ENCODE measurements at places on chromosomes 11 and 22.

DNA sequence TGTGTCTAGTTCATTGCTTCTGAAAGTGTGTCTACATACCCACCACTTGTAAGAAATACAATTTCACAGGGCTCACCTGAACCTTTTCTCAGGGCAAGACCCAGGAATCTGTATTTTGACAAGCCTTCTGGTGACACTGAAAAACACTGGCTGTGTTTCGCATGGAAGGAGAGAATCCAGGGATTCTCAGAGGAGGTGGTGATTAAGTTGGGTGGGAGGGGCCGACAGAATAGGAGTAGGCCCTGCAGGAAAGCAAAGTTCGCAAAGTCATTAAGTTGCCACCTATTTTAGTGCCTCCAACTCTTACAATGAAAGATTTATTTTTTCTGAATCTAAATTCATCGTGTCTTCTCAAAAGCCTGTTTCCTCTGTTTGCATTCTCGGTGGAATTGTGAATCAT lies 186.8 kb downstream of the FAT3 start:
- no peaks in the 10 kb centered on the region for H3K4me1 ChIP-seq
- H3K4me3 ChIP-seq = no peak overlapping the region
- H3K36me3 ChIP-seq = no peaks in the 10 kb centered on the region
- DNase-seq = no peak
- no peak overlapping the region for H3K27ac ChIP-seq
- H3K27me3 ChIP-seq = no peaks in the 10 kb centered on the region

DNA sequence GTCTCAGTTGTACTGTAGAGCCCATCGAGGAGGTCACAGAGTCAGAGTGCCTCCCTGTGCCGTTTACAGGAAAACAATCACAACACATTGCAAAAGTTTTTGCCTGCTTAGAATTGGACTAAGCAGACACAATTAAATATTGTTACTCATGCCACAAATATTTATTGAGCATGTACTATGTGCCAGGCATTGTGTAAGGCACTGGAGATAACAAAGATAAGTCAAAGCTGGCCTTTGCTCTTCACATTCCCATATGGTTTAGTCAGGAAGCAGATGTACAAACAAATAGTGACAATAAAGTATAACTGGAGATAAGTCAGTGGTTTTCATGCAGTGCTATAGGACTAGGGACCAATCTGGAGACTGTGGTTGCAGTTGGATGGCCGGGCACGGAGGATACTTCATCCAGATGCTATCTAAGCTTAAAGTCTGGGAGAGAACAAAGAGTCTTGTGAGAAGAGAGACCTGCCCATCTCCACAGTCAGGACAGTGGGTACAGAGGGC lies 550.7 kb downstream of the INSC start:
- peaks cover 12% of the 10 kb centered on the region for H3K27me3 ChIP-seq
- no peak overlapping the region for H3K4me3 ChIP-seq
- H3K4me1 ChIP-seq = no peaks in the 10 kb centered on the region
- H3K36me3 ChIP-seq = no peaks in the 10 kb centered on the region
- DNase-seq = no peak

DNA sequence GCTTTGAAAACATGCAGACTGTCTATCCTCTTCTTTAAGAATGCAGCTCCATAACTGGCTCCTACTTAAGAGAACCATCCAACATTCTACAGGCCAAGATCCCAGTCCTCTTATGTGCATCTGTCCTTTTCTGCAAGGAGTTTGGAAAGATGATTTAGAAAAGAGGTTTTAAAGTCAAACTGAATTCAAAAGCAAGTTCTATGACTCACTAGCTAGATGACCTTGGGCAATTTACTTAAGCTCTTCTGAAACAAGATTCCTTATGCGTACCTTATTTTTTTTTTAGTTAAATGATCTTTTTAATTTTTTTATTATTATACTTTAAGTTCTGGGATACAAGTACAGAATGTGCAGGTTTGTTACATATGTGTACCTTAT lies 29.2 kb downstream of the GUCY1A2 start:
- H3K27me3 ChIP-seq = no peaks in the 10 kb centered on the region
- H3K36me3 ChIP-seq = no peaks in the 10 kb centered on the region

GRCh38 chr11:130899106-130899505 lies 17.2 kb downstream of the SNX19 start:
- no peak overlapping the region for H3K27ac ChIP-seq
- no peak for DNase-seq
- peaks cover 19% of the 10 kb centered on the region for H3K36me3 ChIP-seq
- H3K27me3 ChIP-seq = no peaks in the 10 kb centered on the region
- no peak overlapping the region for H3K4me3 ChIP-seq
- peaks cover 19% of the 10 kb centered on the region for H3K4me1 ChIP-seq

DNA sequence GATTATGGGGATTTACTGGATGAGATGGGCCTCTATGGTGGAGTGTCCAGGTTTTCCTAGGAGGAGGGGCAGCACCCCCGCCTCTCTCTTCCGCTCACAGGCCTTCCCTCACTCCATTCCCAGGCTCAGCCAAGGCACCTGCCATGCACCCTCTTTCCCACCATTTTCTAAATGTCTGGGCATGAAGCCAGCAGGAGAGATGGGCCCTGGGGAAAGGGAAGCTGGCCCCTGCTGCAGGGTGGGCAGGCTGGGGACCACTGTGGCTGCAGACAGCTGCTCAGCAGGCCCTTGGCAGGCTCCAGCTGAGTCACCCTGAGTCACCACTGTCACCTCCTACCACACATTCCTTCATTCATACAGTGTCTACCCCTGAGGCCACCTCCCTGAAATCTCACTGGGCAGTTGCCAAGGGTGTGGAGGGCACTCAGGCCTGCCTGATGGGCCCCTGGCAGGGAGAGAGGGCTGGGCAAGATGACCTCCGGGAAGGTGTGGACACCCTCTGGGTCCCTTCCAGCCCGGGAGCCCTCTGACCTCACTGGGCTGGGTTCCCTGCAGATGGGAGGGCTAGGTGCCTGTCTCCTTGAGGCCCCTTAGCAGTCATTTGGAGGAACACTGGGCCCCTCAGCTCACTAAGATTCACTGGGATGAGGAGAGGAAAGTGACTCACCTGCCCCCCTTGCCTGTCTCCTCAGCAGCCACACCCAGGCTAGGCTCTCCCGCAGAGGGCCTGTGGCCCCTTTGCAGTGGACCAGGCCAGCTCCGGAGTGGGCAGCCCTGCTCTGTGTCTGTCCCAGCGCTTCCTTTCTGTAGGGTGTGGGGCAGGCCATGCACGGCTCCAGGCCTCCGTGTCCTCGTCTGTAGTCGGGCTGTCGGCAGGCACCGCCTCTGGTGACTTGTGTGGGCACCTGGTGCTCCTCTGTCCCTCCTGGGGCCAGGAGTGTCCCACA lies 7.8 kb downstream of the MYEOV start:
- no peak for DNase-seq
- no peaks in the 10 kb centered on the region for H3K36me3 ChIP-seq
- H3K27me3 ChIP-seq = no peaks in the 10 kb centered on the region
- peaks cover 32% of the 10 kb centered on the region for H3K4me1 ChIP-seq

DNA sequence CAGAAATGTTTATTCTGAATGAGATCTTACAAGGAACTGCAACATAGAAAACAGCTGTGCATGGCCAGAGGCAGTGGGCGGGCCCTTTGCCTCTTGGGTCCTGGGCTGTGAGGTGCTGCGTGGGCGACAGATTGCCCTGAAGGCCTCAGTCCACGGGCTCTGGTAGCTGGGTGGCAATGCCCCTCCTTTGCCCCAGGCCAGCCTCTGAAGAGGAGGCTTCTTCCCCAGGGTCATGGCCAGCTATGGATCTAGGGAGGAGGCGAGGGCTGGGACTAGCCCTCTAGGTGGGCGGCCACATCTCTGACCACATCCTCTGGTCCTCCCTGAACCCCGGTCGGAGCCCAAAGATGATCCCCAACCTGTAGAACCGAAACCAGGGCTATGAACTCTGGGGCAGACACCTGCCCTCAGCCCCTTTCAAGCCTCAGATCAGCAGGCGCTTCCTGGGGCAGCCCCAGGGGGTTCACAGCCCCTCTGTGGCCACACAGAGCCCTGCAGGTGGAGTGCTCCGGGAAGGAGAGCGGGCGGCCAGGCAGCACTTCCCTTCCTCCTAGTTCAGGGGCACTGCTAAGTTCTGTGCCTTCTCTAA lies 6.6 kb upstream of the CDC42BPG start:
- peaks cover 65% of the 10 kb centered on the region for H3K4me1 ChIP-seq
- no peaks in the 10 kb centered on the region for H3K27me3 ChIP-seq
- peak overlapping the region; percentile 98 for H3K27ac ChIP-seq
- peak; percentile 53 for DNase-seq
- peaks cover 2% of the 10 kb centered on the region for H3K36me3 ChIP-seq

GRCh38 chr11:73275381-73275750 lies 3.2 kb downstream of the P2RY6 start:
- no peaks in the 10 kb centered on the region for H3K36me3 ChIP-seq
- DNase-seq = no peak
- no peak overlapping the region for H3K27ac ChIP-seq
- H3K4me1 ChIP-seq = no peaks in the 10 kb centered on the region
- peaks cover 26% of the 10 kb centered on the region for H3K27me3 ChIP-seq

- H3K27ac ChIP-seq = no peak overlapping the region
- no peak for DNase-seq
- peaks cover 4% of the 10 kb centered on the region for H3K36me3 ChIP-seq
- peaks cover 86% of the 10 kb centered on the region for H3K27me3 ChIP-seq
Observed at GRCh38 chr11:12681466-12681865, 7.2 kb downstream of the TEAD1 start.

All from T-helper 17 cell (primary cell).